ENCODE measurements at places on chromosomes 6 and 20.
A peak's percentile ranks its signal among the peaks of the same experiment; 100 is the strongest.

DNA sequence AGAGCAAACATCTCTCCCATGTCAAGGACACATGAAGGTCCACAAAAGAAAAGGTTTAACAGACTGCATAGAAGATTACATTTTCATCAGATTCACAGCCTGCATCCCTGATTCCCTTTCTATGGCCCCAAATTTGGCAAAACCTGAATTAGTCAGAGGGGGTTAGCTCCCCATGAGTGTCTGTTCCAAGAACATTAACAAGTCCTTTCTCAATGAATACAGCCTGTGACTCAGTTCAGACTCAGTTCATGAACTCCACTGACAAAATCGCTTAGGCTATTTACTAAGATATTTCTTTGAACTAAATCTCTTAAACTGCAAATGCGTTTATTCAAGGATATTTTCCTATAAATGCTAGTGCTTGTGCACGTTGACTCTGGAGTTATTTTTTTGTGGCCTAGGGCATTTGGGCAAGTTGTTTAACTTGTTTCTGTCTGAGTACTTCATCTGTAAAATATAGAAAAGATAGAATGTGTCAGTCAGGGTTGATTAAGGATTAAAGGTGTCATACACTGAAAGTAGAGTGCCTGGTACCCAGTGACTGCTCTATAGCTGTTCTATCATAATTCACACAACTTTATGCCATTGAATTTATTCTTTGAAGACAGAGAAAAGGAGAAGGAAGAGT is 422.6 kb downstream of the HTR1B start:
- DNase-seq = peak; percentile 27

DNA sequence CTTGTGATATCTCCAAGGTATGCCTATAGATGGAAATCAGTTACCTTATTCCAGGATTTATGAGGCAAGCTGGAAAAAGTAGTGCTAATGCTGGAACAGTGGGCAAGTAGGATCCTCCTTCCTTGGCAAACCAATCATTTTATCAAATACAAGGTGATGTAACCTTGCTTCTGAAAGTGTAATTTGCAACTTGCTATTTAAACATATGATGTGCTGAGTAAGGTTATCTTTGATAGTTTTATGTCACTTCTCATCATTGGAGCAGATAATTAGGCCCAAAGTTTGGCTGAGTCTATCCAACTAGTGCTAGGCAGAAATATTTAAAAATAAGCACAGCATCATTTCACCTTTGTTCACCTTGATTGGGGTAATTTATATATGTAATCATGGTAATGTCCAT is 3.4 kb upstream of the SHPRH start:
- no peak for DNase-seq

GRCh38 chr6:19837511-19838441 is 606 bp downstream of the ID4 start:
- DNase-seq = peak; percentile 34

DNA sequence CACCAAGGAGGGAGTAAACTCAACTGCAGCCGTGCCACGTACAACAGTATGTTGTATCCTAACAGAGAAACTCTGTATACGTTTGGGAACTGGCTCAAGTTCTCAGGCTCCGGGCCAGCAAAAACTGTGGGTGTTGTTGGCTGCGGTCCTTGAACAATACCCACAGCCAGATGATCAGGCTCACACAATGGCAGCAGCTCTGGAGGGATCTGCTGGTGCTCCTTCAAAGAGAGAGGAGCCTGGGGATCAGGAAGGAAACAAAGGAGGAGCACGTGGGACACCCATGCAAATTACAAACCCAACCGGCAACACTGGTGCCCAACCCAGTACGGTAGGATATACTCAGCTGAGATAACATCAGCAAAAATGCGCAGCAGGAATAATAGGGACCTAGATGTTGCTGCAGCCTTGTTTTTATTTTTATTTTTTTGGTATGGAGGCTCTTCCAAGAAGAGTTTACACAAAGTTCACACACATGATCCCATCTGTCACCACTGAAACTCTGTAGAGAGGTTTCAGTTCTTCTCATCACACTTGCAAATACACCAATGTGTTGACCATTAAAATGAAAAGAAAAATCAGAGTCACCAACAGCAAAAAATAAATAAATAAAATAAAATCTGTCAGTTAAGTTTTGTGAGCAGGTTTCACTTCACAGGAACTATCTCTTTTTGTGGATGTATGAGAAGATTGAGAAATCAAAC is 41.2 kb upstream of the PDE10A start:
- DNase-seq = no peak

GRCh38 chr6:144583614-144583954 is 298.4 kb downstream of the UTRN start:
- DNase-seq = no peak

DNA sequence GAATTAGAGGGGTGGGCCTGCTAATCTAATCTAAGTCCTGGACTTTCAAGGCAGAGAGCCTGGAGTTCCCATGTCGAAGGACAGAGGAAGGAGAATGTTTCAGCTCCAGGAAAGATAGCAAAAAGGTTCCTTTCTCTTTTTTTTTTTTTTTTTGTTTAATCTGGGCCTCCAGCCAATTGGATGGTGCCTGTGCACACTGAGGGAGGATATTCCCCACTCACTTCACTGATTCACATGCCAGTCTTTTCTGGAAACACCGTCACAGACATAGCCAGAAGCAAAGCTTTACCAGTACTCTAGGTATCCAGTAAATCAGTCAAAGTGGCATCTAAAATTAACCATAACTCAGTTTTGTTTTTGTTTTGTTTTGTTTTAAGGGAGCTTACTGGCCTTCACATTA is 721.1 kb downstream of the TENT5A start:
- DNase-seq = no peak

DNA sequence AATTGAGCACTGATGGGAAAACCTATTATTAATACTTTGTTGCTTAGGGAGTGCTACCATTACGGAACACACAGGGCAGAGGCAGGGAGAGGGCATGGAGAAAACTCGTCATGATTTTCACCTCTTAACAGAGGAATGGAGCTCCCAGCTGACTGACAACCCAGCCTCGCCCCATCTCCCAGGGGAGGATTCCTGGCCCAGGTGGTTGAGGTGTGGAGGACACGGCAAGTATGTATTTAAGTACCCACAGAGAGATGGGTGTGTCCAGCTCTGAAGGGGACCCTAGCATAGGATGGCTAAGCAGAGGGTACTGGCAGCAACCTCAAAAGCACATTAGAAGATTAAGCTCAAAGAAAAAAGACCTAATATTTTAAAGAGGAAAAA is 261.9 kb upstream of the MOCS1 start:
- DNase-seq = no peak

GRCh38 chr20:46816886-46817638 is 77.6 kb upstream of the EYA2 start:
- DNase-seq = no peak

GRCh38 chr20:4153251-4153650 is 137.9 kb upstream of the RNF24 start:
- DNase-seq = no peak

GRCh38 chr6:1316489-1316971 is 4.6 kb downstream of the FOXQ1 start:
- peak; percentile 40 for DNase-seq

DNA sequence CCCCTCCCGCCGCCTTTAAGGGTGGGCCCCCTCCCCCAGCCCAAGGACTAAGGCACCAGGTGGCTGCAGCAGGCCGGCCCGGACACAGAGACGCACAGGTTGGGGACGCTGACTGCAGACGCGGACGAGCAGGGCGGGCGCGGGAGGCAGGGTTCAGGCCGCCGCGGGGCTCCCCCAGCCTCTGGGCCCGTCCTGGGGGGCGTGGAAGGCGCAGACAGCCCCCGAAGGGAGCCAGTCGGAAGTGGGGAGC is 9.3 kb downstream of the DUSP15 start:
- no peak for DNase-seq

DNA sequence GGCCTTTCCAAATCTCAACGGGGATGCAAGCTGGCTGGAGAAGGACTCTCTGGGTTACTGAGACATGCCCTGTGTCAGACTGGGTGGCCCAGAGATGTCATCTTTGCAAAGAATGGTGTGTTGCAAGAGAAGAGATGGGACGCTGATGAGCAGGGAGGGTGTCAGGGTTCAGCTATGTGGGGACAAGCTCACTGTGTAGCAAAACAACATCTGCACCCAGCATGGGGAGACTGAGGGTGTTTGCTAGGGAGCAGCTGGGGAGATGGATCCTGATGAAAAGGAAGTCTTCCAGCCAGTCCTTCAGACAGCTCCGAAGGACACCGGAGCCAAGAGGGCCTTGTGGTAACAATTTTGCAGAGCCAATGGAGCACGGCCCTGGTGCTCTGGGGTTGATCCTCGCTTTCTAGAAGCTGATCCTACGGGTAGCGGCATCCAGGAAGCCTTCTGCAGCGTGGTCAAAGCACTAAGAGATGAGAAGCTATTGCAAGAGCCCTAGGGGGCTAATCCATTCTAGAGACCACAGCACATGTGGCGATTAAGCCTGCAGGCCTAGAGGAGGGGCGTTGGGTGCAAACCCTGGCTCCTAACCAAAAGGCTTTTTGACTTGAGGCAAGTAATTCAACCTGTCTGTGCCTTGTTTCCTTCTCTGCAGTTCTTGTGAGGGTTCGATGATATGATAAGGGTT is 39.9 kb downstream of the EDN3 start:
- no peak for DNase-seq

- DNase-seq = no peak
These were observed 33.5 kb downstream of the BCL2L1 start for GRCh38 chr20:31689141-31689540.

GRCh38 chr6:107845777-107846176 is 21.7 kb upstream of the SCML4 start:
- no peak for DNase-seq

DNA sequence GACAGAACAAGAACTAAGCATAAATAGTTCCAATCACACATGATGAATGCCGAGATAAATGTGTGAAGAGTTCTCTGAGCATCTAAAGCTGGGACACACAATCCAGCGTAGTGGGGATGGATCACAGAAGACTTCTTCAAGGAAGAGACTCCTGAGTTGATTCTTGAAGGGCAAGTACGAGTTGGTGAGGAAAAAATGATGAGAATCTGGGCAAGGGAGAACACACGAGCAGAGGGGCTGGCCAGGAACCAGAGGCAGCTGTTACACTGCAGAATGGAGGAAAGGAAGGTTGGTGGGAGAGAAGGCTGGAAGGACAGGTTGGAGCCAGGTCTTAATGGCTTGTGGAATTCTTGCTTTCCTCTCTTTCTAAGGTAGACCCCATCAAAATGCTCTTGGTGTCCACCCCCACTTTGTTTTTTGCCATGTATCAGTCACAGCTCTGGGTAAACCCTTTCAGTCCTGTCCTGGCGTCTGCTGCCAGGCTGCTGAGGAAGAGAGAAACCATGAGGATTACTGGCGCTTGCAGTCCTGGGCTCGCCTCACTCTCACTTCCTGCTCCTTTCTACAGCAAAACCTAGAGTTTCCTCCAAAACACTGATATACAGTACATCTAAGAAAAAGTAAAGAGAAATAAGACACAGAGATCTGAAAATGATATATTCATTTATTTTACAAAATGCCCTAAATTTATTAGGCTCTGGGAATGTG is 127.6 kb upstream of the FAM184A start:
- no peak for DNase-seq

- no peak for DNase-seq
These were observed at the start of gene VSX1 for GRCh38 chr20:25081730-25082497. Gene VSX1 (minus strand): TSS chr20:25082141. CDS start chr20:25082096, 45 bp downstream.

DNA sequence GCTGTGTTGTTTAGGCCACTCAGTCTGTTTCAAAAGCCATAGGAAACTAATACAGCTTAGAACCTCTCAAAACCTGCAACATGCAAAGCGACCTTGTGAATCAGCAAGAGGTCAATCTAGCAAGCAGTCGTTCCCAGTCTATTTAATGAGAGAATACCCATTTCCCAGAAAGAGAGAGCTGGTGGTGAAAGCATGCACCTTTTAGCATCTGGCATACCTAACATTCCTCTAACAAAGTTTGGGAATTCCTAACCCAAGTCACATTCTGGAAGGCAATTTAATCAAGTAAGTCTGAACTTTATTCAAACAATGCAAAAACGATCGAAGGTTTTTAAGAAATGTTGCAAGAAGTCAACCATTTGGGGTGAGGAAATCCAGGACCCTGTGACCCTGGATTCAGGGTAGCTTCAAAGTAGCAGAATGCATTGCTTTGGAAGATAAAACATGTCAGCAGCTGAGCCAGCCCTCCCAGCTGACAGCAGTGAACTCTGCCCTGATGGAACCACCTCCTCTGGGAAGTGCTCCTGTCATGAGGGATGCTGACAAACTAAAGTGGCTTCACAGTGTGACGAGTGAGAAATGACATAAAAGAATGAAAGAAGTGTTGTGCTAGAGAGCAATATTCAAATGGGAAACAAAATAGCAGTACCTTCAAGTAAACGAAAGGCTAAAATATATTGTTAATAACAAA is 104.8 kb downstream of the GMDS start:
- no peak for DNase-seq

- DNase-seq = no peak
These were observed 56.7 kb upstream of the CDYL start for GRCh38 chr6:4719491-4719890.

- DNase-seq = no peak
These were observed 837.6 kb downstream of the TBC1D32 start for GRCh38 chr6:120496661-120497060.

- DNase-seq = no peak
These were observed 8.0 kb downstream of the LPIN3 start for GRCh38 chr20:41348430-41349172.

DNA sequence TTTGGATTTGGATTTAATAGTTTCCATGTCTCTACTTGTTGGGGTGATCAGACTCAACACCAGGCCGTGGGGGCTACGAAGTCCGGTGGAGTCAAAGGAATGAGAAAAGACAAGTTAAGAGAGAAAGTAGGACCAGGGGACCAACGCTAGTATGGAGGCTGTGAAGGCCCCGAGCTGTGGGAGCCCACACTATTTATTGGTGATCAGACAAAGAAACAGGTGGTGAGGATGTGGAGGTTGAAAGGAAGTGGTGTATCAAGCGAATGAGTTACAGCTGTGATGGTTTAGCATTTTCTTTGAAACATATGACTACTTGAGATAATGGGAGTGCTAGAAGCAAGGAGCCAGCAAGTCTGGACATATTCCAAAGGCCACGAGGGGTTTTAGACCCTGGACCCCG is 62.4 kb downstream of the AKAP7 start:
- DNase-seq = no peak

DNA sequence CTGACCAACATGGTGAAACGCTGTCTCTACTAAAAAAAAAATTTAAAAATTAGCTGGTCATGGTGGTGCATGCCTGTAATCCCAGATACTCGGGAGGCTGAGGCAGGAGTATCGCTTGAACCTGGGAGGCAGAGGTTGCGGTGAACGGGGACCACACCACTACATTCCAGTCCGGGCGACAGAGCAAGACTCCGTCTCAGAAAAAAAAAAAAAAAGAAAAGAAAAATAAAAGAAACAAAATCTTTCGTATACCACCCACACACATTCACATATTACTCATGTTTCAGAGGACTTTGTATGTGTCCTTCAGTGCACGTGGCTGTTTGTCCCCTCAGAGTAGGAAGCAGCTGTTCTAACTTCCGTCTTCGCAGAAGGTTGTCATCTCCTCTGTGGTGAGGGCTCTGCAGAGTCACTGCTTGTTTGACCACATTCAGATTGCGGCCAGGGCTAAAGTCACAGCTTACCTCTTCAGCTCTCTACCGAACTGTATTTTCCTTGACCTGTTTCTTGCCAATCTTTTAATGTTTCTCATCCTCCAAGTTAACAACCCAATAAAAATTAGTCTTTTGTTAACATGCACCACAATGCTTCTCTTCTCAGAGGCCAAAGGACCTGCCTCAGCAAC is 36.6 kb upstream of the HIVEP1 start:
- no peak for DNase-seq

- no peak for DNase-seq
These were observed 45.9 kb upstream of the MAP3K4 start for GRCh38 chr6:160945516-160946177.

Data from EL (cell line).